ENCODE measurements at places on chromosomes 16 and 17.
A peak's percentile ranks its signal among the peaks of the same experiment; 100 is the strongest.

DNA sequence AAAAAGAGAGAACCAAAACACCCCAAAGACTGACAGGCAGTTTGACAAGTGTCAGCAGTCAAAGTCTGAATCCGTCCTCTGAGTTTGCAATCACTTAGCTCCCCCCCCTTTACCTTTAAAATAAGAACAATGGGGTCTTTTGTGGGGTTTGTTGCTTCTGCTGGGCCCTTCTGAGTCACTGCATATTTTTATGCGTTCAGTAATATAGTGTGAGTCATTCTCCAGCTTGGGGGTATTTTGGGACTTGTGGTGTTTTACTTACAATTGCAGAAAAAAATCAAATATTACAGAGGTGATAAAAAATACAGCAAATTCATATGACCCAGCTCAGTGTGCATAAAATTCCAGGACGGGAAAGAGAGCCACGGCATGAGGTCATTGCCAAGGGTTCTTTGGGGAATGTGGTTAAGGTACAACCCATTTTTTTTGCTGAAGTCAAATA, 120.1 kb downstream of the CYLD start:
- no peak for DNase-seq

DNA sequence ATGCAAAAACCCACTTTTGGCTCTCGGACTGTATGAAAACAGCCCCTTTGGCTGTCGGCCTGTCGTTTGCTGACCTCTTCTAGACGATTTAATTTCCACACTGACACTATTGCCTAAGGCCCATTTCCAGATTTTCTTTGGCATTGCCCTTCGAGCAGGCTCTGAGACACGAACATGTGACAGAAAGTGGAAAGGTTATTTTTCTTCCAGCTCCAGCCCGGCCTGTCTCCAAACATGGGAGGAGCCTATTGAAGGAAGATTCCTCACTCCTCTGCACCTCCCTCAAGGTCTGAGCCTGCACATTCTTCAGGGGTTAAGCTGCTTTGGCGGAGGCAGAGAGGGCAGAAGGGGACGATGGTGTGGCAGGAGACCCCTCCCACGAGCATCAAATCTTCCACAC, 85.9 kb upstream of the FOXF1 start:
- no peak for DNase-seq

- peak; percentile 34 for DNase-seq
These were observed 178.3 kb downstream of the MRTFB start for GRCh38 chr16:14249291-14250032.

DNA sequence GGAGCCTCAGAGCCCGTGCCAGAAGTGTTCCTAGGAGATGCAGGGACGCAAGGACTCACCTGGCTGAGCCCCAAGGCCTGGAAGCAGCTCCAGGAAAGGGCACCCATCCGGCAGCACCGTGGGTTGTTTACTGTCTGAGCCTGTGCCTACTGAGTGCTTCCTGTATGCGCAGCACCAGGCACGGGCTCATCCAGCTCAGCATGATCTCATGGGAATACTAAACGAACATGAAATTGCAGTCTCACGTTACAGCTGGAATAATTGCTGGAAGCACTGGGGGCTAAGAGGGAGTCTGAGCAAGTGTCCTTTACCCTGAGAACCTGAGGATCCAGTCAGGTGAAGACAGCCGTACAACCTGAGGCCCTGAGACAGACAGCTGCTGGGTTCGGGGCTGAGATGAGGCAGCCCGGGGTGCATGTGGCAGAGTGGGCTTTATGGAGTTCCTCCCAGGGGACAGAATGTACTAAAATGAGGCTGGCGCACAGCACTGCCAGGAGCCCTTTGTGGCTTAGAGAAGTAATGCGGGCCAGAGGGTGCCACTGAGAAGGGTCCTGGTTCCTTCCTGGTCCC, 5.4 kb downstream of the CTRL start:
- DNase-seq = no peak

GRCh38 chr16:56884026-56884582, 19.1 kb downstream of the SLC12A3 start:
- no peak for DNase-seq

- DNase-seq = no peak
These were observed 20.2 kb downstream of the GNAO1 start for GRCh38 chr16:56211435-56211981.

DNA sequence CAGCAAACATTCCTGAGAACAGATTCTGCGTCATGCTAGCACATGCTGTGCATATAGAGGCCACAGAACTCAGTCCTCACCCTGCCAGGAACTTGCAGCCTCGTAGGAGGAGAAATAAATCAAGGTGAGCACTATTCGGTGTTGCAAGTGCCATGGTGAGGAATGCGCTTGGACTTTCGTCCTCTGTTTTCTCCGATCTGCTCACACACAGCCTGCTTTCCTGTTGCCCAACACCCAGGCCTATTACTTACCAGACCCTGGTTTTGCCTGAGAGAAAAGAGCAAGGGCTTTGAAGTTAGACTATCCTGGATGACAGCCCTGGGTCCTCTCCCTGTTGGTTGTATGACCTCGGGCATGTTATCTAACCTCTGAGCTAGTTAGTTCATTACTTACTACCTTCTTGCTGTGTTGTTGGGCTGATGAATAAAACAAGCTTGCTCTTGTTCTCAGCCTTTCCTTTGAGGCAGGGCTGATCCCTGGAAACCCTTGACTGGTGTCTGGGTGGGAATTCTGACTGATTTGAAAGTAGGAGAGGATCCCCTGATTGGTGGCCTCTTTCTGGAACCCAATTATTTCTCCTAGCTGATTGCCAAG, 2.9 kb downstream of the ACSF2 start:
- DNase-seq = no peak

DNA sequence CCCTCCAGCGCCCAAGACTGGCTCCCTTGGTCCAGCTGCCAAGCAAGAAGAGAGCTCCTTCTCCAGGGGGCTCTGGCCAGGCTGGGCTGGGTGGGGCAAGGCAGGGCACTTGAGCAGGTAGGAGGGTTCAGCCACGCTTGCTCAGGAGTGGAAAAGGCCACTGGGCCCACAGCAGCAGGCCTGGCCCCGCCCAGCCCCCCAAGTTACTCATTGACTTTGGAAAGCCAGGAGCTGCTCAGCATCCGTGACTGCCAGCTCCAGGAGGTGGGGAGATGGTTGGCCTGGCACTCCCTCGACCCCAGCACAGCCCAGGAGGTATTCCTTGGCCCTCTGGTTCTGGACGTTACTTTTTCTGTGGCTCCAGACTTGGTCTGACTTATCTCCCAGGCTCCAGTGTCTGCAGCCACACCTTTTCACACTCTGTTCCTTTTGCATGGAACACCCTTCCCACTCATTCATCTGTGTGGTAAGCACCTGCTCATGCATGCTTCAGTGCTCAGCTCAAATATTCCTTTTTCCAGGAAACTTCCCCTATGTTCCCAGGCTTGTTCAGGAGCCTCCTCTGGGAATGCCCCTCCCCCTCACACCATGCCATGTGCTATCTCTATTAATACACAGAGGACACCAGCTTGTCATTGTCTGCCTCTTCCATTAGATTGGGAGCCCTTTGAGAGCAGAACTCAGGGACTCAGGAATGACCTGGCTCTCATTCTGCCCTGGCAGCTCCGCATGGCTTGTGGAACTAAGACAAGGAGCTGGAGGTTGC, at the start of gene CDH16:
TSS of gene CDH16 (minus strand) at position 83 of the 766 bp plus-strand sequence. CDS start 820 bp downstream, outside the sequence.
- DNase-seq = no peak

DNA sequence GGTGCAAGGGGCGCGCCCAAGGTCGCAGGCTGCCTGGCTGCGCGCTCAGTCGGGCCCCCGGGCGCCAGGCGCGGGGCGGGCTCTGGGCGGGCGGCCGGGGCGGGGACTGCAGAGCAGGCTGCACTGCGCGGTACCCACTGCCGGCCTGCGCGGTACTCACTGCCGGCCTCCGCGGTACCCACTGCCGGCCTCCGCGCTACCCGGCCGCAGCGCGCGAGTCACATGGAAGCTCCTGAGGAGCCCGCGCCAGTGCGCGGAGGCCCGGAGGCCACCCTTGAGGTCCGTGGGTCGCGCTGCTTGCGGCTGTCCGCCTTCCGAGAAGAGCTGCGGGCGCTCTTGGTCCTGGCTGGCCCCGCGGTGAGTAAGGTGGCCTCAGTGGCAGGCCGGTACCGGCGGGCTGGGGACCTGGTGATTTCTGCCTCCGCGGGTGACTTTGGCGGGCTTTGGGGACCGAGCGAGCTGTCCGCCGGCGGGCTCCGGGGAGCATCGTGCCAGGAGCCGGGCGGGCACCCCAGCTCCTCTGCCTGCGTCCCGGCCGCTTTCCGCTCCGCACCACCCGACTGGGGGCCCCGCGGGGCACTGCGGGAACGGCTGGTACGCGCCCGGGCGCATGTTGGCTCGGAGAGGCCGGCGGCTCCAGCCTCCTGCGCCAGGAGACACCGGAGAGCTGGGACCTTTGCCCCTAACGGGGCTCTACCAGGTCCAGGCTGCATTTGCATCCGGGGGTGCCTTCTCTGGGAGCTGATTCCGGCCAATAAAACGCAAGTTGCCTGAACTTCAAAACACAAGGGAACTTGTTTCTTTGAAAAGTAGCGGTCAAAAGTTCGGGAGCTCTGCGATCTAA, at the start of gene SLC47A1:
TSS of gene SLC47A1 (plus strand) at position 137 of the 844 bp plus-strand sequence. CDS start at position 223, 86 bp downstream.
- DNase-seq = no peak

- no peak for DNase-seq
These were observed 15.1 kb downstream of the SCIMP start for GRCh38 chr17:5219536-5219935.

DNA sequence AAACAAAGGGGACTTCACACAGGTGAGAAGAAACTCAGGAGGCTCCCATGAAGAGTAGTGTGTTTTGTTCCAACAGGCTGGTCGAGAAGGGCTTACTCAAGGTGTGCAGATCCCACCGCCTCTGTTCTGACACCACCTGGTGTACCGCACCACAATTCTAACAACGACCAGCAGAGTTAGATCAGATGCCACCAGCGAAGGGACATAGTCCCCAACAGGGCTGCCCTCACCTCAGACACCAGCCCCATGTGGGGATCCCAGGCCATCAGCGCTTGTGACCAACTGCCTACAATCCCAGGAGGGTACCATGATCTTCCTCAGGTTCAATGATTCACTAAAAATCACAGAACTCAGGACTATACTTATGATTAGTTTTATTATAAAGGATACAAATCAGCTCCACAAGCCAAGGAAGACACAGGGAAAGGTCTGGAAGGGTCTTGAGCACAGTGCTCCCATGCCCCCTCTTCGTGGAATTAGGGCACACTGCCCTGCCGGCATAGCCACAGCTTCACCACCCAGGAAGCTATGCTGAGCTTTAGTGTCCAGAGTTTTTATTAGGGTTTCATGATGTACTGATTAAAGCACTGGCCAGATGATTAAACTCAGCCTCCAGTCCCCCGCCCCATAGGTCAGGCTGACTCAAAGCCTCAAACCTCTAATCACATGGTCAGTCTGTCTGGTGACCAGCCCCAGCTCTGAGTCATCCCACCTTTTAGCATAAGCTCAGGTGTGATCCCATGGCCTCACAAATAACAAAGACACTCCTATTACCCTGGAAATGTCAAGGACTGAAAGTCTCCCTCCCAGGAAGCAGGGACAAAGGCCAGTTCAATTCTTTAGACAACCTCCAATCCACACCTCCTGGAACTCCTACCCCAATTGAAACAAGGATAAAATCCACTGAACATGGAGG, 26.0 kb downstream of the TRIM25 start:
- no peak for DNase-seq

DNA sequence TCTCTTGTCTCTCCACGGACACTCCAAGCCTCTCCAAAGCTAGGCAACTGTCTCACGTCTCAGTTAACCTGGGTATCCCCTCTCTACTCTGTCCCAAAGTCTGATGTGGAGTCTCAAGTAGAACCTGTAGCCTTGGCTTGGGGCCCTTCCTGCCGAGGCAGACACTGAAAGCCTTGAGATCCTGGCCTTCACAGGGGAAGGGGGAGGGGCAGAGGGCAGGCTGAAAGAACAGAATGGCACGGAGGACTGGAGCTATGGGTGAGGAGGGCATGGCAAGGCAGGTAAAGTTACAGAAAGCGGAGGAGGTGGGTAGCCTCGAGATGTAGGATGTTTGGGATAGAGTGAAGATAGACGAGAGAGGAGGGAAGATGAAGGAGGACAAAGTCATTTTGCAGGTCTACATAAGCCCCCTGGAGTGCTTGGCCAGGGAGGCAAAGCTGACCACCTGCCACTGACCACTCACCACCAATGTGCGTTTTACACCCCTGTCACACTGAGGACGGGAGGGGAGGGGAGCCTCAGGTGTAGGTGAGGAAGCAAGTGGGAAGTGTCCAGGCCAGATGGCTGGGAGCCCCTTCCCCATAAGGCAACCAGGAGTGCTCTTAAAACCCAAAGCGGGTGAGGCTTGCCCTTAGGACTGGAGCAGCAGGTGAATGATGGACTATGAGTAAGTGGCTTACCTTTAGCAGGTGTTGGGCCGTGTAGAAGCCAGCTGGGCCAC, 1.3 kb downstream of the FDXR start:
- DNase-seq = no peak

DNA sequence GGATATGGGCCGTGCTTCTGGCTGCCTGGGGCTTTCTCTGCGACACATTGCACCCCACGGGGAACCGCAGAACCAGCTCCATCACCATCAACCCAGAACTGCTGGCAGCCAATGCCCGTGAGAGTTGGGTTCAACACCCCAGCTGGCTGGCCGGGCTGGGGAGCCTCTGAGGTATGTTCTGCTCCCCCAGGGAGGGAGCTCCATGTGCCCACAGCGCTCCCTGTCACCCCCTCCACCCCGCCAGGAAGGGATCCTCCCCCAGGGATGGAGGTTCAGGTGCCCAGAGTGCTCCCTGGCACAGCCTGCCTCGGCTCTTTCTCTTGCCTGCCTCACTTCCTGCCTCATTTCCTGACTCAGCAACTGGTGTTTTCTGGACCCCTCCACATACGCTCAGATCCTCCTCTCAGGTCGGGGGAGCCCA, 24.2 kb upstream of the MPRIP start:
- DNase-seq = no peak

DNA sequence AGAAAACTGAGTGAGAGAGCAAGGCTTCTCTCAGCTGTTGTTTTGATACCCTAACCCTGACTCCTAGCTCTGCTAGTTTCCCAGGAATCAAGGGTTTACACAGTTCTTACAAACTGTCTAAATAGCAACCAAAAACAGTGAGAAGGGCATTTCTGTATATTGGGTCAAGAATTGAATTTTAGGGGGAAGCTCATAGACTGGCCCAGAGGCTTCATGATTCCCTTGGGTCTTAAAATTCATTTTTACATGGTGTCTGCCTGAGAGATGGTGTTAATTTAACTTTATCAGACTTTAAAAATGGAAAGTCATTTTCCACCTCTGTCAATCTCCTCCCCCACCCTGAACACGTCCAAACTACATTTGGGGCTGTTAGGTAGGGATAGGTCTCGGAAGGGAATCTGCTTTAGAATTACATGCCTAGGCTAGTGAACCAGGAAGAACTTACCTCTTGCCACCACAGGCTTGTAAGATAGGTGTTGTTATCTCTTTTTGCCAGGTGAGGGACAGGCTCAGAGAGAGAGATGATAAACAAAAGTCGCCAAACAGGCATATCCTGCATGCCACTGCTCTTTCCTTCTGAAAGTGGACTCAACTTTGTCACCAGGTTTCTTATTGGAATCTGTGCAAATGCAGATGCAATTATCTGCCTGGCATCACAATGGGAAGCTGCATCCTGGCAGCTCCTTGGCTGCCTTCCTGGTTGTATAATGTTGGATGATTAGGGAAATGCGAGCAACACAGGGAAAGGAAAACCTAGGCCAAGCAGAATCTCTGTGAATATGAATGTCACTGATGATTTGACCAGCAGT, 3.1 kb downstream of the PHAF1 start:
- no peak for DNase-seq

- DNase-seq = no peak
These were observed 122.4 kb upstream of the NUDT7 start for GRCh38 chr16:77599793-77600415.

- no peak for DNase-seq
These were observed 66.9 kb downstream of the ABR start for GRCh38 chr17:1112875-1113274.

- no peak for DNase-seq
These were observed 225.3 kb downstream of the SNX29 start for GRCh38 chr16:12201866-12202265.

All from T-helper 1 cell (primary cell).